Activated CD8-positive, alpha-beta T cell treated with anti-CD3 and anti-CD28 coated beads for 36 hours (primary cell): ENCODE measurements at places on chromosomes 11 and 22.
A peak's percentile ranks its signal among the peaks of the same experiment; 100 is the strongest.

DNA sequence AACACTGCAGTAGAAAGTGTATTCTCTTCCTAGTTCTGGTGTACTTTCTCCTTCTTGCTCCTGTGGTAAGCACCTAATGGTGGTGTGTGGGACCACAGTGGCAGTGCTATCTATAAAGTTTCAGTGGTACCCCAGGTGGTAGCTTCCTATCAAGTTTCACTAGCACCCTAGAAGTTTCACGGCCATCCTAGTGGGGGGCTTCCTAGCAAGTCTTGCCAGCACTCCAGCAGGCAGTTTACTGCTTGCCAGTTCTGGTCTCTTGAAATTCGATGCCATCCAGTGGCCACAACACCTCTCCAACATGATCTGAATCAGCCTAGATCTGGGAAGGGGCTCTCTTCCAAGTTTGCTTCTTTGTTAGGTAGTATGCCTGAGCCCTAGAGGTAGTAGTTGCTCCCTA lies 229.6 kb downstream of the SWAP70 start:
- DNase-seq = no peak

DNA sequence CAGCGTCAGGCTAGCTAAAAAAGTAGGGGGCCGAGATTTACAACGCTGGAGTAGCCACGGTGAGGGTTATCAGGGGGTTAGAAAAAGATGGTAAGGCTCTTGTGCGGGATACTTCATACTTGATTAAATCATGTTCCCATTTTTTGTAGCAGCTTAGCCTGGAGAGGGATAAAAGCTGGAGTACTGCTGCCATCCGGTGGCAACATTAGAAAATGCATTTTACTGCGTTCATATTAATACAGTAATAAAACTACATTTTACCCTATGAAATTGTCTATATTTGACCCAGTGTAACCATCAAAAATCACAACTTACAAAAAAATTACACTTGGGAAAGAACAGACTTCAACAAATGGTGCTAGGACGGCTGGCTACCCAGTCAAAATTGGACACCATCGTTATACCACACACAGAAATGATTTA lies 17.3 kb downstream of the RPUSD4 start:
- DNase-seq = peak; percentile 53

- no peak for DNase-seq
Measured at GRCh38 chr11:126660321-126660720, 304.8 kb downstream of the ST3GAL4 start.

- no peak for DNase-seq
Measured at GRCh38 chr11:34499719-34500500, 13.7 kb downstream of the ELF5 start.

DNA sequence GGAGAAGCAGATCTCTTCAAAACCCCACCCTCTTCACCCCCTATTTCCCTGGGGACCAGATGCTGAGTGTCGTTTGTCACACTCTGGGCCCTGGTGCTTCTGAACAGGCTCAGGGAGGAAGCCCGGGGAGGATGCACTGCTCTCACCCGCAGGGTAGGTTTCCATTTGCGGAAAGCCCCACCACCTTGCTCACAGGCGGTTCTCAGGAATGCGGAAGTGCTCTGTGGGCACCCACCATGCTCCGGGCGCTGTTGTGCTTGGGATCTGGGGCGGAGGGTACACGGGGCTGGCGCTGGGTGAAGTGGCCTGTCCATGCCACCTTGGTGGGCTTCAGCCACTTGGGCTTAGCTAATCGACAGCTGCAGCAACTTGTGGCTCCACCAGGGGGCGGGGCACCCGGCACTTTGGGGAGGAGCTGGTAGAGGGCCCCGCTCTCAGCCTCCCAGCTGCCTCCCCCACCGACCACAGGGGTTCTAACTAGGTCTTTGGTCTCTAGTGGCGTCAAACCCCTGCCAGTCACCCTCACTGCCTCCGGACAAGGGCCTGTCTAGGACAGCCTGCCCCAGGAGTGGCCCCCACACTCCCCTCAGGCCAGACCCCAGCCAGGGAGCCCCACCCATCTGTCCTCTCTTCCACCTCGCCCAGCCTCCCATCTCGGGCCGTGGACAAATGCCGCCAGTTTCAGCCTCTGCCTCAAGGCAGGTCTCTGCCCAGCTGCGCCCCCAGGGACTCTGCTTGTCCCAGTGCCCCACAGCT lies 7.4 kb downstream of the NDUFV1 start:
- peak; percentile 93 for DNase-seq

DNA sequence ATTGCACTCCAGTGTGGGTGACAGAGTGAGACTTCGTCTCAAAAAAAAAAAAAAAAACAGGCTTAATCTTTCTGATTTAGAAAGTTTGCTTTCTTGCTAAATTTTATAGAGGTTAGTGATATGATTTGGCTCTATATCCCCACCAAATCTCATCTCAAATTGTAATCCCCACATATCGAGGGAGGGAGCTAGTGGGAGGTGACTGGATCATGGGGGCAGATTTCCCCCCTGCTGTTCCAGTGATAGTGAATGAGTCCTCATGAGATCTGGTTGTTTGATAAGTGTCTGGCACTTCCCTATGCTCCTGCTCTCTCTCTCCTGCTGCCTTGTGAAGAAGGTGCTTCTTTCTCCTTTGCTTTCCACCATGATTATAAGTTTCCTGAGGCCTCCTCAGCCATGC lies 90.9 kb downstream of the OSBP2 start:
- DNase-seq = no peak

- no peak for DNase-seq
Measured at GRCh38 chr11:109929308-109929707, 163.9 kb upstream of the ZC3H12C start.

GRCh38 chr11:135002236-135002635 lies 590.2 kb upstream of the B3GAT1 start:
- no peak for DNase-seq
